ENCODE measurements at places on chromosomes 5 and 9. TPM values are rescaled to one million over a fixed set of nuclear protein-coding genes. Genes with fewer than 3 reads are reported as not detected.

GRCh38 chr5:95976606-95977005 lies 15.0 kb upstream of the ELL2 start:
- no peak for DNase-seq

The SLC46A2 gene
- total RNA-seq: not detected

- DNase-seq: no peak
Measured at GRCh38 chr9:121373011-121373729, 3.1 kb upstream of the STOM start.

DNA sequence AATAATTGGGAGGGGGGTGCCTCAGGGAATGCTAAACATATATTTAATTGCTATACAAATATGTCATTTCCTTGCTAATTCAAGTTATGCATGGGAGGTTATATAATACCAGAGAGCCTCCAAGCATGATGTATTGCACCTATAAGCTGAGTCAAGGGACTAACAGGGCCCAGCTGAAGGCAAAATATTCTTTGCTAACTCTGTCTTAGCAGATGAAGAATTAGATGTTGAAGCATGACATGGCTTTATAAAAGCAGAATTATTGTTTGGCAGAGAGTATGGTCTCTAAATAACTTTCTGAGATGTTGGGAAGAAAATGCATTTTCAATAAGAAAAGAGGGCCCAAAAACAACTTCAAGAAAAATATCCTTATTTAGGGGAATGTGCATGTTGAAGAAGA lies 60.4 kb downstream of the SGCD start:
- DNase-seq: no peak

GRCh38 chr9:23826120-23826629 lies at the start of gene ELAVL2:
TSS of gene ELAVL2 (minus strand) at chr9:23826240. CDS start at chr9:23762234, 64,006 bp downstream.
- DNase-seq: peak; percentile 93

DNA sequence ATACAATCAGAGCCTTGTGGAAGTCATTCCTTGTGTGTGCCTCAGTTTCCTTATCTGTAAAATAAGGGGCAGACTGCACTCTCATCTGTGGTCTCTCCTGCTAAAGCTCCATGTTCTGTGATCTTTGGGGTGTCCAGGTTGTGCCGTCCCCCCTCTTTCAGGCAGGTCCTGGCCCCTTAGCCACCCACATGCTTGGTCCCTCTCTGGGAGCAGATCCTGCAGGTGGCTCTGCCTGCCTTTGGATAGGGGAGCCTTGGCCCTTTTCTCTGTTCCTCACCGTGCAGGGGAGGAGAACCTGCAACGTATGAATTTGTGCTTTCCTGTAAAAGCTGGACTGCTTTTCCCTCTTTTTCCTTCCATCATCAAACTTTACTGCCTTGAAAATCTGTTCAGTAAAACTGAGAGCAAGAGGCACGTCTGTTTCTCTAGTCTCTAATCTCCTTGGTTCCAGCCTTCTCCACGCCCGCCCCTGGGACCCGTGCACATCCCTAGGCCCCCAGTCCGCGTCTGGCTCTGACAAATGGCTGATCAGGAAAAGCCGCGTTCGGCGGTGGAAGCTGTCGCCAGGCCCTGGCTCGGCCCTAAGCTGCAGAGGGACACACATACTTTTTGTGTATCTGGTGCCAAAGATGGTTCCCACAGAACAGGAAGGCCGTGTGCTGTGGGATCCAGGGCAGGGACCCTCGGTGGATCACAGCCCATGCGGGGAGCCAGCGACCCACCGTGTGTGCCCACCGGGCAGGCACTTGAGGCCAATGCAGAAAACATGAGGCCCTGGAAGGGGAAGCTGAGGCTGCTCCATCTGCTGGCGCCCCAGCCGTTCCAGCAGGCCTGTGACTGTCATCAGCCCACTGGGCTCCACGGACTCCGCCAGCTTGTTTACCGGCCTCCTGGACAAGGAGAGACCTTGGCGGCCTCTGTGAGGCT lies 43.4 kb upstream of the COL5A1 start:
- DNase-seq: no peak

- DNase-seq: no peak
Measured at GRCh38 chr9:70852711-70853240, 268.6 kb downstream of the TRPM3 start.

GRCh38 chr5:133199417-133200178 lies 147.8 kb downstream of the HSPA4 start:
- no peak for DNase-seq
